Melanocyte of skin (primary cell): ENCODE measurements at places on chromosomes 6 and 20. TPM values are rescaled to one million over a fixed set of nuclear protein-coding genes. Genes with fewer than 3 reads are reported as not detected.

TAGAP gene
- under 0.01 TPM in 1 of 2 replicates, not detected in the other for total RNA-seq

JPH2 gene
- total RNA-seq = under 0.01 and 2.5 TPM in 2 replicates

SMLR1 gene
- not detected in 2 replicates for total RNA-seq

PBOV1 gene
- total RNA-seq = not detected in 2 replicates

PSORS1C2 gene
- total RNA-seq = not detected in 2 replicates

HLA-DQA1 gene
- total RNA-seq = under 0.01 TPM in 1 of 2 replicates, not detected in the other

TSPO2 gene
- not detected in 2 replicates for total RNA-seq

ZNF334 gene
- total RNA-seq = 4.0 and 5.2 TPM in 2 replicates

BMP6 gene
- total RNA-seq = under 0.01 TPM in 1 of 2 replicates, not detected in the other

WFDC2 gene
- total RNA-seq = not detected in 2 replicates

COL21A1 gene
- under 0.01 TPM in 1 of 2 replicates, not detected in the other for total RNA-seq

PM20D2 gene
- total RNA-seq = 3.8 and 8.4 TPM in 2 replicates

SOX12 gene
- total RNA-seq = 6.2 and 9.8 TPM in 2 replicates

PRND gene
- total RNA-seq = not detected in 2 replicates

FOXF2 gene
- 3.4 and 4.7 TPM in 2 replicates for total RNA-seq

CLIC5 gene
- total RNA-seq = not detected in 2 replicates

POU5F1 gene
- not detected in 2 replicates for total RNA-seq

KIF13A gene
- total RNA-seq = 65.7 and 70.9 TPM in 2 replicates
